Osteocyte (in vitro differentiated cells): ENCODE measurements at places on chromosomes 3 and 15.

GRCh38 chr15:31866248-31866647 is 164.1 kb upstream of the CHRNA7 start:
- DNase-seq, result no peak

DNA sequence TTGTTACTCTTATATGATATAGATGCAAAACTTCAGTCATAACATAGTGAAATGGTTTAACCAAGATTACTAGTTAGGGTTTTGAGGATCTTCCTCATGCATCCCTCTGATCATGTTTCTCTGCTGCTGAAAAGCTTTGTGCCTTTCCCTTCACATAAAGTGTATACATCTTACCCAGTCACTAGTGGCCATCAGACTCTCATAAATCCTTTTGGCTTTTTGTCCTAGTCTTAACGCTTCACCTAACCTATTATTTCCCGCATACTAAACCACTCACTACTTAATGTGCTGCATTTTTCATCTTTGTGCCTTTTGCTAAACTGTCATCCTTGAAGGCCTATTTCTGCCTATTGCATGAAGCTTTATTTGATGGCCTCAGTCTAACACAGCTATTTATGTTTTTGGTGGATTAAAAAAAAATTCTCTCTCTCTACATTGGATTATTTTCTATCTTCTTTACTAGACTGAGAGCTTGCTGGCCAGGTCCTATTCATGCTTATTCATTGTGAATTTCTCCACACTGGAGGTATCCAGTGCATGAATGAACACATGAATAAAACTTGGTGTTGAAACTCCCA is 717.6 kb upstream of the GOLIM4 start:
- no peak for DNase-seq

DNA sequence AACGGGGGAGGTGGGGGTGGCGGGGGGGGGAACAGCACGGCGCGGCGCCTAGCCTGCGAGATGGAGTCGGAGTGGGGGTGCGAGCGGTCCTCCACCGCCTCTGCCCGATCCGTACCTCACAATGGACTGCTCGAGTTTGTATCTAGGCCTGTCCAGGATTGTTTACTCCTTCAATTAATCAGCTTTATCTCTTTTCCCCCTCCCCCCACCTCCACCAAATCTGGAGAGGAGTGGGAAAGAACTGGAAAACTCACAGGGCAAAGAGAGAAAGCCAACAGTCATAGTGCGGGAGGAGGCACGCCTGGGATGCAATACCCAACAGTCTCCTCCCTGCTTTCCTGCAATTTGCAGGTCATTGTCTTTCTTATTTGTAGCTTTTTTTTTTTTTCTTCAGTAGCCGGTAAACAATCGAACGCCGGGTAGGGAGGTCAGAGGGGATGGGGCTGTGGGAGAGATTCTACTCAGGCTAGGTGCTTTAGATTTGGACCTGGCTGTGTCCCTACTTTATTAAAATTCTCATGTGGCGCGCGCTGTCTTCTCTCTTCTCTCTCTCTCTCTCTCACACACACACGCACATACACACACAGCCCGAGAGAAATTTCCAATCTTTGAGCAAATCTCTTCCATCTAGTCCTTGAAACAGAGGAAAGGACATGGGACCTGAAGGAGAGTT is 6.9 kb upstream of the MEIS2 start:
- no peak for DNase-seq

GRCh38 chr3:185215873-185216606 is 37.8 kb downstream of the EHHADH start:
- DNase-seq, result no peak

DNA sequence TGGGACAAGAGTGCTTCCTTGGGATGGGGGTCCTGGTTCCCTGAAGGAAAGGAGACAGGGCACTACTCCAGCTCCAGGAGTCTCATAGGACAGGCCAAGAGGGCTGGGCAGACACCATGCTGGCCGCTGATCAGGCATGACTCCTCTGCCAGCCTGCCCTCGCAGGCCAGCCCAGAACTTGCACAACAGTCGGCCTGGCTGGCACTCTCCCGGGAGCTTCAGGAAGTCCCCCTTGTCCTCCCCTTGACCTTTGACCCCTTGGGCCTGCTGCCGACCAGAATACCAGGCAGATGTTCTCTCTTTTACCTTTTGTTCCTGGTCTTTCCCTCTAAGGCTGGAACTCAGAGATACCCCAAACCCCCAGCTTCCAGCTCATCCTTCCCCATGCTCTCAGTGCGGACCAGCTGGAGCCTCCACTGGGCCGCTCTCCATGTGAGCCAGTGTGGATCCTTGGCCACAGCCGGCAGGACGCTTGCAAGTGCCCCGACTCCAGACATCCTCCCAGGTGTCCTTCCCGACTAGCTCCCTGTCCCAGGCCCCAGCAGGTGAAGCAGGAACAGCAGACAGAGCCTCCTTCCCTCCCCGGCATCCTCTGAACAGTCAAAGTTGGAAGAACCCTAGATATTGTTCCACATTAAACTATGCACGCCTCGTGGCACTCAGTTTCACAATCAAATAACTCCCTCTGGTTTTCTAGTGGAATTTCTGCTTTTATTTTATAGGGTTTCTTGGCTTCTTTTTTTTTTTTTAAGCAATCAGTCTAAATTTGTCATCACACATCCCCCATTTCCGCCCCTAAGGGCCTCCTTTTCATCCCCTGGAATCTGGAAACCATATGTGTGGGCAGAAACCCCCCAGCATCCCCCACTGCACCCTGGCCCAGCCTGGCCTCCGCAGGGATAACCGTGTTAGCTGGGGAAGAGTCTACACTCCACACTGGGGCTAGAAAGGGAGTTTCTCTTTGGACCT is 15.7 kb downstream of the VPS18 start:
- DNase-seq, result no peak

DNA sequence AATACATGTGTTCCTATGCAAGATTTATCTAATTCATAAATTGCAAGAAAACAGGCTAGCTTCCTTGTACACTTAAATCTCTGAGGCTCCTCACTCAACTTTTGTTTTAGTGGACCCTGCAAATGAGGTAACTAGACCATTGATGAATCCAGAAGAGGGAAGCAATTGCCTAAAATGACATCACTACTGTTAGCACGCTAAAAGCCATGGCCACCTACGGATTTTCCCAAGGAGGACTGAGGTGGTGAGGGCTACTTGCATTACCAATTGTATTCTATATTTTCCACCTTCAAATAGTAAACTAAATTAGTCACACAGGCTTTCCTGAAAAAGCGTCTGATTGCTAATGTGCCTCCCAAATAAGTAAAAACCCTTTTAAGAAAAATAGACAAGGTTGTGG is 140.7 kb downstream of the GADL1 start:
- DNase-seq, result no peak

DNA sequence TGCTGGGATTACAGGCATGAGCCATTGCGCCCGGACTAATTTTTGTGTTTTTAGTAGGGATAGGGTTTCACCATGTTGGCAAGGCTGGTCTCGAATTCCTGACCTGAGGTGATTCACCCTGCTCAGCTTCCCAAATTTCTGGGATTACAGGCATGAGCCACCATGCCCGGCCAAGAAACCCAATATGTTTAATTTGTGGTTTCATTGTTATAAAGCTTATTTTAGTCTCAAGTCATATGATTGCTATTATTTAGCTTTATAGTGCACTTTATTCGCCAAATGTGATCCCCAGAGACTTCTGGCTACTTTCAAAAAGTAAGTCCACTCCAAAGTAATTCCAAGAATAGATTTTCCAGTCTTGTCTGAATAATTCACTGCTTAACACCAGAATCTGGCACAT is 19.3 kb upstream of the SLC4A7 start:
- DNase-seq, result no peak

- DNase-seq, result no peak
Measured at GRCh38 chr3:23493889-23494288, 290.8 kb downstream of the UBE2E2 start.

DNA sequence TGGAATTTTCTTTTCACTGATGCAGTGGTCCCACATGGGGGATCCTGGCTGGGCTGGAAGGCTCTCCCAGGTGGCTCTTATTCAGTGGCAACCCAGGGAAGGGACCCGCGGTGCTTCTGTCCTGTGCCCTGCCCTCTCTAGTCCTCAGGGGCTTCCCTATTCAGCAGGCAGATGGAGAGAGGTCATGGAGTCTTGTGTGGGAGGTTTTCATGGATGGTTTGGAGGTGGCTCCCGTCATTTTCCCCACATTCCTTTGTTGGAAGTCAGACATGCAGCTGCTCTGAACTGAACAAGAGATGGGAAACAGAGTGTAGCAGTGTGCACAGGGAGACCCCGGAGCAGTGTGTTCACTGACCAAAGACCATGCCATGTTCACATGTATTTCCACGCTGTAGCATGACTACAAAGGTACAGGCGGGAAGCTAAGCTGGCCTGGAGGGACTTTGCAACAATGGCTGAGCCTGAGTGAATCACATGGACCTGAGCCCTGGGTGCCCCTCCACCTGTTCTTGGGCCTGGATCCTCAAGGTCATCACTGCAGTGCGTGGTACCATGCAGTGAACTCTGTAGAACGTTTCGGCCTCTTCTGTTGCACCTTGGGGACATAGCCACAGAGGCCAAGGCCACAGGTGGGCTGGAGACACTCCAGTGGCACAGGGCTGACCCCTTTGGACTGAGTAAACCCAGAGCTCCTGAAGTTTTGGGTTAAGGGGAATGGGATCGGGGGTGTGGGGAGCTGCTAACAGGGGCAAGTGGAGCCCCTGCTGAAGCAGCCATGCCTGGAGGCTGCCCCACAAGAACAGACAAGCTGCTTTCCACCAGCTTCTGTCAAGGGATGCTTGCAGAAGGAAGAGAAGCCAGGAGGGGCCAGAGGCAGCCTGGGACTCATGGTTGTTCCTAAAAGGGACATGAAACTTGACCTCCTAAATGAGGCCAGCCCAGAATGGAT is 123.0 kb downstream of the ASB7 start:
- peak; percentile 75 for DNase-seq

DNA sequence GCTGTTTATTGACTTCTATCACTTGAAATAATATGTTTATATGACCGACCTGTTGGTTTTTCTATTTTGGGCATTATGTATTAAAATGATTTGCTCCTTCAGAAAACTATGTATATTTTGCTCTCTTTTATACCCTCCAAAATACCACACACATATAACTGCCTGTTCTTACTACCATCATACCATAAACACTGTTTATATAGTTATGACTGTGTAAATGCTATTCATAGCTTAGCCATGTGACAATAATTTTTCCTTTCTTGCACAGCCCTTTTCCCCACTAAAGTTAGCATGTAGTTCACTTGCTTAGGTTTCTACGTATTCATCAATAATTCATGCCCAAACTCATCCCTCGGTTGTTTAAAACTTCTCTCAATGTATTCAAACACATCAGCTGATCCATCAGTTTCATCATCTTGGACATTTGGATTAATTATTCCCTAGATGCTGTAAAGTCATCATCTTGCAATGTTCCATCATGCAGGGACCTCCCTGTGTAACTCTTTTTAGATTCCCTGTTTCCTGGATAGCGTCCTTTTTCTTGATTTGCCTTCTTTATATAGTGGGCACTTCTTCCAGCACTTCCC is 8.2 kb upstream of the RYK start:
- no peak for DNase-seq

DNA sequence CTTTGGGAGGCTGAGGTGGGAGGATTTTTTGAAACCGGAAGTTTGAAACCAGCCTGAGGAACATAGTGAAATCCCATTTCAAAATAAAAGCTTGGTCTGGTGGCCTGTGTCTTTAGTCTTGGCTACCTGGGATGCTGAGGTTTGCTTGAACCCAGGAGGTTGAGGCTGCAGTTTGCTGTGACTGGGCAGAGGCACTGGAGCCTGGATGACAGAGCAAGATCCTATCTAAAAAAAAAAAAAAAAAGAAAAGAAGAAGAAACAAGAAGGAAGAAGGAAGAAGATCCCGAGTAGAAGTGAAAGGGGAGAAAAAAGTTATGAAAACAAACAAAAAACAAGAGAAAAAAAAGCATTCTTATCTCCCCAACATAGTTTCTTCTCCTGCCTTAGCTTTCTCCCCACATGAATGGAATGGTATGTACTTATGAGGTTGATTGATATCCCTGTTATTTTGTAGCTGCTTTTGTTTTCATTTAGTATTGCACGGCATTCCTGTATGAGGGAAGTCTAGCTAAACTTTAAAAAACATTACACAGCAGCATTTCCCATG is 42.4 kb downstream of the TMEM40 start:
- no peak for DNase-seq

DNA sequence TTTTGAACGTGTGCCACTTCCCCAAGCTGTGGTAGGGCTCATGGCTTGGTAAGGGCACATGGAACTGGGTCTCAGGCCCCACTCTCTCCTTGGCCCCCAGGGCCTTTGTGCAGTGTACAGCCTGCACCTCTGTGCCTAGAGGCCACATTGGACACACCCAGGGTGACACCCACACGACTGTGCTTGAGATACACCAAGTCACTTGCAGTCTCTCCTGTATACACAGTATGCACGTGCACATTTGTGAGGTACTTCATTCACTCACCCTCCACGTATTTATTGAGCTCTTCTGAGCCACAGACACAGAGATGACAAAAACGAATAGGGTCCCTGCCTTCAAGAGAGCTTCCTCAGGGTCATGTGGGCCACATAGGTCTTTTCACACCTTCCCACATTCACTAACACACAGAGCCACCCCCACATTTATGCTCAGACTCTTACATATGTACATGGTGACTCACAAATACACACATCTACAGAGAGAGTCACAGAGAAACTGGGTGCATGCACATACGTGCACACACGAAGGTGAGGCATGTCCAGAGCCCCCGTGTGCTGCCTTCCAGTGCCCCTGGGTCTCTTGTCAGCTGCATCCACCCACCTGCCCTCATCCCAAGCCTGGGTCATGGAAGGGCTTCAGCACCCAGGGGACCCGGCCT is 9.8 kb upstream of the TMEM115 start:
- no peak for DNase-seq

DNA sequence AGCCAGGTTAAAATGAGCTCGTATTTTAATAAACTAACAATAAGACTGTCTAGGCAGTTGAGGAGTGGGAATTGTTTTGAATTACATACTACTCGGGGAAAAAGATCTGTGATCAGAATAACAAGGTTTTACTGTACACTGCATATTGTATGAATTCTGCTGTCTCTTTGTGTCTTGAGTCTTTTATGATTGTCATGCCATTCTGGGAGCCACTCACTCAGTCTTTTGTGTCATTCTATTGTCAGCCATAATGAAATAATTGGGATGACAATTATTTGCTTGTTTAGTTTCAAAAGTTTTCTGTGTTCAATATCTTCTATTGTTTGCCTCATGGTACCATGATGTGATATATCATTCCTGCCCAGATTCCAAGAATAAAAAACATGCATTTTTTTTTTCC is 339.6 kb upstream of the TBL1XR1 start:
- DNase-seq, result no peak

GRCh38 chr3:18840535-18841137 is 307.7 kb upstream of the KCNH8 start:
- no peak for DNase-seq

GRCh38 chr3:170488802-170489201 is 70.1 kb downstream of the CLDN11 start:
- no peak for DNase-seq
